ENCODE measurements at places on chromosomes 4 and X.

DNA sequence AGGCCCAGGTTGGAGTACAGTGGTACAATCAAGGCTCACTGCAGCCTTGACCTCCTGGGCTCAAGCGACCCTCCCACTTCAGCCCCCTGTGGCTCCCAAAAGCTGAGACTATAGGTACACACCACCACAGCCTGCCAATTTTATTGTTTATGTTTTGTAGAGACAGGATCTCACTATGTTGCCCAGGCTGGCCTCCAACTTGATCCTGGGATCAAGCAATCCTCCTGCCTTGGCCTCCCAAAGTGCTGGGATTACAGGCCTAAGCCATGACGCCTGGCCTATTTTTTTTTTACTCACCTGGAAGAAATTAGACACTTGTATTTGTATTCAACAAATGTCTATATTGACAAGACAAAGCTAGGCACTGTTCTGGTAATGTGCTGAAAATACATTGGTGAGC is 25.1 kb downstream of the FAM156A start:
- no peak for DNase-seq

GRCh38 chr4:157128395-157128794 is 52.4 kb downstream of the GLRB start:
- DNase-seq = no peak

DNA sequence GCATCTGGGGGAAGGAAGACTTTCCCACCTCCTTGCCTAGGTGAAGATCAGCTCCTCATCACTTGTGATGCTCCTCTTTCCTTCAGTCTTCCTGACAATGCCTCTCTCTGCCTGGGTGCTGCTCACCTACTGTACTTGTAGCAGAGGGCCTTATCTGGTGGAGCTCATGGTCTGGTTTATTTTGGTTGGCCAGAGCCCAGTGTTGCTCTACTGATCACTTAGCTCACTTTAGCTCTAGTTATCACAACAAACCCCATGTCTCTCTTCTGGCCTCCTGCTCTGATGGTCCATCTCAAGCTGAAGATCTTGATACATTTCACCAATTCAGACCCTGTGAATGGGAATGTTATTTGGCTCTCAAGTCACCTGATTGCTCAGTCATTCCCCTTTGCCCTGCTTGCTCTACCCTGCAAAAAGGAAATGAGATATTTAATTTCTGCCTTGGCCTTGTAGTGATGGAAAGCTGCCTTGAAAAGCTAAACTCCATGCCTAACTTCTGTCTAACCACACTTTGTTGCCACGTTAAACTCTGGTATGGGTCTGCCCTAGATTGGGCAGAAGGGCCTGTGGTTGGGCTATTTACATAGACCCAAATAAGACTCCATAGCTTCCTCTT is 30.3 kb upstream of the ADH1C start:
- no peak for DNase-seq

GRCh38 chr4:7003176-7003878 is 39.8 kb upstream of the TADA2B start:
- no peak for DNase-seq

- DNase-seq = no peak
Observed at GRCh38 chr4:86927843-86928395, 6.9 kb upstream of the AFF1 start.

DNA sequence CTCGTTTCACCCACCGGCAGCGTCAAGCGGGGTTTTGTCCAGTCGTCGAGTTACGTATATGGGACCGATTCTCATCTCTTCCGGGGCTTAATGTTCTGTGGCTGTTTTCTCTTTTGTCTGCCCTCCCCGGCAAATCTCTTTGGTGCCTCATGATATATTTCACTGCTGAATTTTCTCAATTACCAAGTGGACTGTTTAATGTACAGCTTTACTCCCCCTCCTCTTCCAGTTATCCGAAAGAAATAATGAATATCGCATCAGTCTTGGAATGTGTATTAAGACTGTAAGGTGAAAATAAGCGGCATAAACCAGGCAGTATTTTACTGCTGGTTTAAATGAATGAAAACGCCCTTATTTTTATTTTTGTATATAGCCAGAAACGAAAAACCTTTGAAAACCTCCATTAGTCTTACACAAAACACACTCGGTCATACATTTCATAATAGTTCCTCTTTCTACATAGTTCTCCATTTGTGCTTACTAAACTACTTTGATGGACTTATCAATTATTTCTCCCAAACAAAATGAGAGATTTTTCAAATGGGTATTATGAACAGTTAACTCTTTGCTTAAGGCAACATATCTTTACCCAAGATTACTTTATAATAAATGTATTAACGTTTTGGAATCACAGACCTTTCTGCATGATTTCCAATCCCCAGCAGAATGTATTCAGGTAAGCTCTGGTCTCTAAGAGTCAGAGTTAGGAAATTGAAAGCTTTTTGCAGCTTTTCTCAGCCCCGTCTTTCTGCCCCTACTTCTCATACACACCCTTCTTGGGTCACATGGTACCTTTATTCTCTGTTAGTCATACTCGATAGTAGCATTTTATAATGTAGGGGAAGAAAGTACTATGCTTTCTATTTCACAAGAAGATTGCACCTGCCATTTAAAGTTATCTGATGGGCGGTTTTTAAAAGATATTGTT is 979 bp downstream of the RP2 start:
- no peak for DNase-seq

DNA sequence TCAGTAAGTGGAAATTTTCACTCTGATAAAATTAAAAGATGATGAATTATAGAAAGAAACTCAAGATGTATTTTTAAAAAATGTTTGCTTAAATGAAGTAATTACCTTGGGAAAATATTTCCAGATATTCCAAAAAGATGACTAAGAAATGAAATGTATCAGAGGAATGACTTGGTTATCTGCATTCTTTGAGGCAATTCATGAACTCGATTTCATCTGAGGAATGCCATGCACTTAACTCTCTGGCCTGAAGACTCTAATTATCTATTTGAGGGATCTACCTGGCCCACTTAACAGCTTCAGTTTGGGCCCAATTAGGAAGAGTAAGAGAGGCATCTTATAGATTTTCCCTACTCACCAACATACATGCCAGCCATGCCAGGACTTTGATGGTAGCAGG is 182.3 kb downstream of the INPP4B start:
- no peak for DNase-seq

- DNase-seq = no peak
Observed at GRCh38 chrX:114889481-114889880, 127.9 kb downstream of the IL13RA2 start.

GRCh38 chr4:148344941-148345340 is 97.3 kb downstream of the NR3C2 start:
- no peak for DNase-seq

GRCh38 chr4:122673252-122673651 is 52.4 kb upstream of the IL21 start:
- no peak for DNase-seq

DNA sequence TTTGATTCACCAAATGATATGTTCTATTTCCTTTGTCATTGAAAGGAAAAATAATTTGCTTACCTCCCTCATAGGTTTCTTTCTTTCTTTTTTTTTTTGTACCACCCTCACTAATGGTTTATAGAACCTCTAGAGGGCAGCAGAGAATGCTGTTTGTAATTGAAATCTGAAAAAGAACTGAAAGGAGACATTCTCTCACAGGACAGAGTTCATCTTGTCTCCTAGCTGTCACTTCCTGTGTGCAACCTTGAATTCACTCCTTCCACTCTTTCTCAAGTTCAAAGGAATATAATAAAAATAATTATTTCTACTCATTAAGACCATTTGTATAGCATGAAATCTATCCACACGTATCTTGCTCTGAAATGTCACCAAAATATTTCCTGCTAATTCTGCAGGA is 51.0 kb downstream of the GUCY1B1 start:
- DNase-seq = no peak

- no peak for DNase-seq
Observed at GRCh38 chr4:63393544-63393943, 1015.7 kb downstream of the TECRL start.

GRCh38 chr4:26484032-26484515 is 6.2 kb downstream of the CCKAR start:
- DNase-seq = no peak

GRCh38 chr4:78720994-78721677 is 55.0 kb upstream of the BMP2K start:
- DNase-seq = no peak

- DNase-seq = no peak
Observed at GRCh38 chrX:40104985-40105834, 7.5 kb upstream of the BCOR start.

GRCh38 chr4:152063621-152064240 is 302.9 kb upstream of the GATB start:
- peak; percentile 36 for DNase-seq

GRCh38 chr4:139030614-139031235 is 15.1 kb downstream of the NOCT start:
- peak; percentile 74 for DNase-seq

- DNase-seq = no peak
Observed at GRCh38 chr4:23805450-23805851, 84.4 kb downstream of the PPARGC1A start.

DNA sequence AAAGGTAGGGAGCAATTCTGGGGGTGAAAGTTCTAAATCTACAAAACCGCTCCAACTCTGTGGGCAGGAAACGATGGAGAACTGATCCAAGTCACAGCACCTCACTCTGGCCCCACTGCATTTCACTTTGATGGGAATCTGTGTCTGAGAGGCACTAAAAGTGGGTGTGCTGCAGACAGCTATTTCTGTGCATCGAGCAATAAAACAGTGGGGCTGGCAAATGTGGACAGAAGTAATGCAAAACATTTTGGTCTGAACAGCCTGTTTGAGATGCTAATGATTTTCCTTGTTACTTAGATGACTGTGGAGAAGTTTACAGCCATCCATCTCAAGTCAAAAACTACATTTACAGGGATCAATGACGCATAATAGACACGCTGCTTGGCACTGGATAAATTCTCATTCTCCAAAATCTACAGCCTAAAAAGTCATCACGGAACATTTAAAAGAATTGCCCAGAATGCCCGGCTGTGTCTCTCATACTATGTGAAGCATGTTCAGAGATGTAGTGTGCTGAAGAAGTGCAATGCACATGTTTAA is 1671.6 kb upstream of the TENM3 start:
- DNase-seq = no peak

- no peak for DNase-seq
Observed at GRCh38 chrX:18898492-18898891, 85.4 kb downstream of the PHKA2 start.

GRCh38 chr4:38939165-38939564 is 71.6 kb downstream of the FAM114A1 start:
- no peak for DNase-seq

GRCh38 chr4:39435659-39436563 is 22.8 kb downstream of the RPL9 start:
- no peak for DNase-seq

GRCh38 chr4:139410312-139410711 is 43.6 kb upstream of the RAB33B start:
- DNase-seq = no peak

DNA sequence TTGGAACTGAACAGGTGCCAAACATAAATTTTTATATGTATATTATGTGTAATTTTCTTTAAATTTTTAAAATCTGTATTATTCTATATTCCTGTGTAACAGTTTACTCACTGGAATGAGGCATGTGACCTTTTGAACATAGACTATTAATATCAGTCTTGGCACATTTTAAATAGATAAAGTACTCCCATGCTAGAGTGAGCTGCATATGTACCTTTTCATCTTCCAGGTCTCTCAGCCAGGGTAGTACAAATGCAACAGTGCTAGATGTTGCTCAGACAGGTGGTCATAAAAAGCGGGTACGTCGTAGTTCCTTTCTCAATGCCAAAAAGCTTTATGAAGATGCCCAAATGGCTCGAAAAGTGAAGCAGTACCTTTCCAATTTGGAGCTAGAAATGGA is 242.0 kb downstream of the RAPGEF2 start:
- no peak for DNase-seq

DNA sequence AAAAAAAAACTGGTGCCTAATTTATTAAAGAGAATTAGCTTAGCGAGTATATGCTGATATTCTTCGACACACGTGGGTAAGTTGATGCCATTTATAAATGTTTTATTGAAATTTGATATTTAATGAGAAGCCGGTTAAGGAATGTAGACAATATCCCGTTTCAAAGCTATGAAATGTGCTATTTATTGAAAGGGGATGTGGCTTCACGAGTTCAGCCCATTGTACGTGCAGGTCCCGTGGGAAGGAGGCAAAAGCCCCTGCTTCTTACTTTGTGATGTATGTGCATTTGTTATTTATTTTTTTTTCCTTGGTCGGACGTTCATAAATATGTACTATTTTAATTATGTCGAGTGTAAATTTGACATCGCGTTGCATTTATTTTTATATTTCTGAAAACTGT is 20.2 kb downstream of the SHOX start:
- DNase-seq = no peak

Data from effector CD4-positive, alpha-beta T cell (primary cell).